ENCODE measurements at places on chromosomes 16 and 17.

DNA sequence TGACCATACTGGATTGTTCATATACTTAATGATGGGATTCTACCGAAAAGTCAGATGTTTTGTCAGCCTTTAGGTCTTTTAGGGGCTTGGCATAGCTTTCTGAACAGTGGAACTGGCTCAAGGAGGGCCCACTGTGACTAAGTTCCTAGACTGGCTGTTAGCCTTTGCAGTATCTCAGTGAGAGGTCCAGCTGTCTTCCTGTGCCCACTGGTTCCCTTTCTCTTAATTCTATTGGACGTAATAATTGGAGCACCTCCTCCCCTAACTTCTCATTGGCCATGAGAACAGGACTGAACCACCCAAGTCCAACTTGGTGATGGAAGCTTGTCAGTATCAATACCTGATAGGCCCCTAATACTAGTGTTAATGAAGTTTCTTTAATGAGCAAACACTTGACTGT lies 13.5 kb downstream of the KPNA2 start:
- no peak for DNase-seq

- no peak for DNase-seq
These were observed 5.5 kb upstream of the RDM1 start for GRCh38 chr17:35936063-35936462.

- peak; percentile 63 for DNase-seq
These were observed 654 bp downstream of the LASP1 start for GRCh38 chr17:38870259-38871165.

DNA sequence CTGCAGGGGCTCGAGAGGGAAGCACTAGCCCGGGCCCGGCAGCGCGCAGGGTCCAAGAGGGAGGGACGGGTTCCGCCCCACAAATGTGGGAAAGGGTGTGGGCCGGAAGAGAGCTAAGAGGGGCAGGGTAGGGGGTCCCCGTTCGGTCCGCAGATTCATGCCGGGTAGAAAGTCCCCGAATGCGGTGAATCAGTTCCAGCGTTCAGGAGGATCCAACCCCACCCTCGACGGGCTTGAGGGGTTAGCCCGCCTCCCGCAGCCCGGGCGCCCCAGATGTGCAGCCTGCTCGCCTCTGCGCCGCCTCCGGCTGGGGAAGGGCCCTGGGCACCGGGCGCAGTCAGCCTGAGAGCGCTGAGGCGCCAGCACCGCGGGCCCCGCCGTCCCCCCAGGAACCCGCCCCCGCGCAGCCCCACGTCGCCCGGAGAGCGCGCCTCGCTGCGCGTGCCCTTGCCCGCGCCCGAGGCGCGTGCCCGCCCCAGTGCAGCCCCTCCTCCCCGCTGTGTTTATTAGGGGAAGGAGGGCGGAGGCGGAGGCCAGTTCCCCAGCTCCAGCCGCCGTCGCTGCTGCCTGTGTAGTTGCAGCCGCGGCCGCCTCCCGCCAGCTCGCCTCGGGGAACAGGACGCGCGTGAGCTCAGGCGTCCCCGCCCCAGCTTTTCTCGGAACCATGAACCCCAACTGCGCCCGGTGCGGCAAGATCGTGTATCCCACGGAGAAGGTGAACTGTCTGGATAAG lies at the start of gene LASP1:
LASP1 (plus strand) TSS at position 533 of the 733 bp plus-strand sequence; CDS start at position 665, 132 bp downstream.
- peak; percentile 86 for DNase-seq

- DNase-seq, result no peak
These were observed 19.7 kb upstream of the SHISA9 start for GRCh38 chr16:12881740-12882139.

- no peak for DNase-seq
These were observed 9.1 kb upstream of the CEP295NL start for GRCh38 chr17:78912082-78912481.

DNA sequence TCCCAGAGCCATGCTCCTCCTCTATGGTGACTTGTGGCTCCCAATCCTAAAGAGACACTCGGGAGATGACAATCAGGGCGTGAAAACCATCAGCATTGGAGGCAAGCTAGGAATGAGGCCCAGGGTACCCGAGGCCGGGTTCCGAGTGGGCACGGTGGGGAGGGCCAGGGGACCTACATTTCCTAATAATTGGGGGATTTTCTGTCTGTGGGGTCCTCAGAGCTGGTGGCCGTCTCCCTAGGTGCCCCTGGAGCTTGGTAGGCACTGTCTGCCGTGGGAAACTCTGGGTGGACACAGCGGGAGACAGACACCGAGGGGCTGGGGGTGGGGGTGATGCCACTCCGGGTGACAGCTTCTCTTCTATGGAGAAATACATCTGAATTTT lies 312.5 kb upstream of the TNRC6C start:
- DNase-seq, result no peak

DNA sequence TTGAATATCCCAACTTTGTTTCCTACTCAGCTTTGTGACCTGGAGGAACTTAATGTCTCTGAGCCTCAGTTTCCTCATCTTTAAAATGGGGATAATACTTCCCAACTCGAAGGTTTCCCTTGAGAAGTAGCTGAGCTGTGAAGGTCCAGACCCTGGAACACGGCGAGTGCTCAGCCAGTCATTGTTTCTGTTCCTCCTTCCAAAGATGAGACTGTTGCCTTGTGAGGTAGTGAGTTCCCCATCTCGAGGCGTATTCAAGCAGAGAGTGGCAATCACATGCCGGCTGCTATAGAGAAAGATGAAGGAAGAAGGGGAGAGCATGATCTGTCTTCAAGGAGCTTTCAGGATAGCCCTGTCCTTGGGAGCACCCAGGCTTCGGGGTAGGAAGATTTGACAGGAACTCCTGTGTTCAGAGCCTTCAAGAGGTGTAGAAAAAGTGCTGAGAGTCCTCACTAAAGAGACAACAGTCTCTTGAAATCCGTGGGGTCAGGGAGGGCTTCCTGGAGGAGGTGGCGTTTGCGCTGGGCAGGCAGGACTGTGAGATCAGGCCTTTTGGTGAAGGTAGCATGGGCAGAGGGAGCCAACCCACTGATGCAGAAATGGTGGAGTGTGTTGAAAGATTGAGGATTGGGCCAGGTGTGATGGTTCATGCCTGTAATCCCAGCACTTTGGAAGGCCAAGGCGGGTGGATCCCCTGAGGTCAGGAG lies 27.2 kb downstream of the SPNS2 start:
- no peak for DNase-seq

DNA sequence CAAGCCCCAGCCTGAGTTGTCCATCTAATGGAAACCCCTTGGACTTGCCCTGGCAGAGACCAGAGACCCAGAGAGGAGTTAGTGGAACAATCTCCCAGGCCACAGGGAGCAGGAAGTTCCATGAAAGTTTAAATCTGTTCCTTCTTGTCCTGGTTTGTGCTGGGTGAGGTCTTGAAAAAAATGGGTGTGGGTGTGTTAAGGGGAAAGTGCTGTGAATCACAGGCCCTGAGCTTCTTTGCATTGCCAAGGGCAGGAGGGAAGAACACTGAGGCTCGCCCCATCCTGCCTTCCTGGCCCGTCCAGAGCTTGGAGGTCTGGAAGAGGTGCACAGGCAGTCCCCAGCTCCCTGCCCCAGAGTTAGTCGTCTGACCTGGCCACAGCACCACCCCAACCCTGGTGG lies 2.3 kb downstream of the ADORA2B start:
- no peak for DNase-seq

DNA sequence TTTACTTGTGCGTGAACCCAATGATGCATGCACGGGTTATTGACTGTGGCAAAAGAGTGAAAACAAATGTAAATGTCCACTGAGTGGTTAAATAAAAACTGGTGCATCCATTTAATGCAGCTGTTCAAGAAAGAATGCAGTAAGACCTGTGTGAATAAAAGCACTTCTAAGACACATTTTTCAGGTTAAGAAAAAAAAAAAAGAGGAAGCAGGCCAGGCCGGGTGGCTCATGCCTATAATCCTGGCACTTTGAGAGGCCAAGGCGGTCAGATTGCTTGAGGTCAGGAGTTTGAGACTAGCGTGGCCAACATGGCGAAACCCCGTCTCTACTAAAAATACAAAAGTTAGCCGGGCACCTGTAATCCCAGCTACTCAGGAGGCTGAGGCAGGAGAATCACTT lies 11.8 kb downstream of the CNGB1 start:
- DNase-seq, result no peak

All from CD4-positive, alpha-beta T cell (primary cell).